Activated CD4-positive, alpha-beta T cell treated with anti-CD3 and anti-CD28 coated beads, Interleukin-2, amount 10 ng/mL, durations not matched to agents 7 days and 5 days (primary cell): ENCODE measurements at places on chromosomes 5 and 9. TPM values are rescaled to one million over a fixed set of nuclear protein-coding genes. Genes with fewer than 3 reads are reported as not detected.

The RALGDS gene
- 79.1 TPM for total RNA-seq

DNA sequence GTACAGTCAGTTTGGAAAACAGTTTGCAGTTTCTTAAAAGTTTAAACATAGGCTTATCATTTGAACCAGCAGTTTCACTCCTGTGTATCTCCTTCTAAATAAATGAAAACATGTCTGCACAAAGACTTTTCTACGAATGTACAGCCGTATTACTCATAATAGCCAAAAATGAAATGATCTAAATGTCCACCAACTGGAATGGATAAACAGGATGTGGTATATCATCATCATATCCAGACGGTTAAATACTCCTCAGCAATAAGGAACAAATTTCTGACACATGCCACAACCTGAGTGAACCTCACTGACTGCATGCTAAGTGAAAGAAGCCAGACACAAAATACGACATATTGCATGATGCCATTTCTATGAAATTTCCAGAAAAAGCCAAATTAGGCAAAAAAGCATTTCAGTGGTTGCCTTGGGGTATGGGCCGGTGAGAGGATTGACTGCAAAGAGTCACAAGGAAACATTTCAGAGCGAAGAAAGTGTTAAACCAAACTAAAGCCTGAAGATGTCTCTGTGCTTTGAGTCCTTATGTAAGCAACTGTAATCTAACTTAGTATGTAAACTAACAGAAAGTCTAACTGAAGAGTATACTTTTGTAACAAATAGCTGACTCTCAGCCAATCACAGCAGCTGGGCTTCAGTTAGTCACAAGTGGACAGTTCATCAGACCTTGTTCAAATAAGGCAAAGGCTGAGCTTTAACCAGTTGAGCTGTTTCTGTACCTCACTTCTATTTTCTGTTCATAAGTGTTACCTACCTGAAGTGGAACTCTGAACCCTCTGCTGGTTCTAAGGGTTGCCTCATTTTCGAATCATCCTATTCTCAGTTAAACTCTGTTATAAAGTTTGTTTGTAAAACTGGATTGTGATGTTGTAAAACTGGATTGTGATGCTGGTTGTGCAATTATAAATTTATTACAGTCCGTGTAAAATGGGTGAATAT is 65.2 kb downstream of the TRIO start:
- H3K4me1 ChIP-seq, result peaks cover 22% of the 10 kb centered on the region
- DNase-seq, result no peak
- H3K4me3 ChIP-seq, result no peak overlapping the region
- H3K27me3 ChIP-seq, result peaks cover 9% of the 10 kb centered on the region
- H3K27ac ChIP-seq, result no peak overlapping the region
- H3K36me3 ChIP-seq, result no peaks in the 10 kb centered on the region

The TXNDC8 gene
- total RNA-seq, result not detected

DNA sequence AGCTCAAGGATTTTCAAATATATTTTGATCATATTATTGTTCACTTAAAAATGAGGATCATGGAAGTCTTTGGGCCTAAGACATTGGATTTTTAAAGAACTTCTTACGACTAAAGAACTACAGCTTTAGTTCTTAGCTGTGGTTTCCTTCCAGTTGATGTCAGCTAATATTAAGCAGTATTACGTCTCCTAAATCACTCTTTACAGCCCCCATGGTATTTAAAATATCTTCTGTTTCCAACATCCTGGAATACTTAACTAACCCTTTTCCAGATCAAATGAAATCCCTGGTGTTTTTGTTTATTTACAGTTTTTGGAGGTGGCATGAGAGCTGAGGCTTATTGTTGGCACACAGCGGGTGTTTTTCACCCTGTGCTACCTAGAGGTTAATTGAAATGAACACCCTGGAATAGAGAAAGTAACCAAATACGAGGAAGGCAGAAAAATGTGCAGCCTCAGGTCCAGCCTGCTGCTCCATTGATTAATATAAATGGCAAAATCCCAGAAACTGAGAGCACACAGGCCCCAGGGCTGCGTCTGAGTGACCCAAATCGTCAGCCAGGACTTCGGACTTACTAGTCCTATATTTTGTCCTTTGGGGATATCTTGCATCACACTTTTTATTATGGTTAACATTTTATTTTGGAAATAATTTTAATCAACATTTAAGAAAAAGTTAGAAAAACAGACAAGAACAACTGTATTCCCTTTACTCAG is 52.3 kb upstream of the ICE1 start:
- DNase-seq, result no peak
- H3K27ac ChIP-seq, result no peak overlapping the region
- H3K36me3 ChIP-seq, result no peaks in the 10 kb centered on the region
- no peaks in the 10 kb centered on the region for H3K4me1 ChIP-seq

DNA sequence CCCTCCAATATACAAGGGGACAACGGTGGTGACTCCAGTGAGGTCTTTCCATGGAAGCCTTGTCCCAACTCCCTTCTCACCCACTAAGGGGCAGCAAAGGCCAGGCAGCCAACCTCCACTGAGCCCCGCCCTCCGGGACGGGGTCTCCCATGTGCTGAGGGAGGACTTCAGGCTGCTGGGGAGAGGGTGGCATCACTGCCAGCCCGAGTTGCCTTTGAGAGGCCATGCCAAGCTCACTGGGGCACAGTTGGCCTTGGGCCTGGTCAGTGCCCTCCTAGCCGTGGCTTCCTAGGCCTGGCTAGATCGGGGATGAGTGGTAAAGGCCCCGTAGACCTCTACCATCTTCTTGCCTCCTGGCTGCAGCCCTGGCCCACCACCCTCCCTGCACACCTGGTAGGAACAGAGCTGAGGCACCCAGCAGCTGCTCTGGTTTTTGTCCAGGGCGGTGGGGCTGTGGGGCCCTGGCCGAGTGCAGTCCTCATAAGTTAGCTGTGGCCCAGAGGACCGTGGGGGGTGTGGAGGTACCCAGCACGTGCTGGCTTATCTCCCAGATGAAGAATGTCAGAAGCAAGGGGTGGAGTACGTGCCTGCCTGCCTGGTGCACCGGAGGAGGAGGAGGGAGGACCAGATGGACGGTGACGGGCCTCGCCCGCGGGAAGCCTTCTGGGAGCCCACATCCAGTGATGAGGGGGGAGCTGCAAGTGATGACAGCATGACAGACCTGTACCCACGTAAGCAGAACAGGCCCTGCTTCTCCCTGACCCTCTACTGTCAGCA is 3.2 kb downstream of the SURF2 start:
- H3K27me3 ChIP-seq, result no peaks in the 10 kb centered on the region
- H3K27ac ChIP-seq, result peak overlapping the region; percentile 52
- H3K4me3 ChIP-seq, result no peak overlapping the region

GRCh38 chr9:98150164-98150563 is 31.1 kb upstream of the TRIM14 start:
- H3K4me1 ChIP-seq, result peaks cover 2% of the 10 kb centered on the region
- H3K27me3 ChIP-seq, result no peaks in the 10 kb centered on the region
- H3K36me3 ChIP-seq, result no peaks in the 10 kb centered on the region
